EL (cell line): ENCODE measurements at places on chromosomes 3 and 15.

DNA sequence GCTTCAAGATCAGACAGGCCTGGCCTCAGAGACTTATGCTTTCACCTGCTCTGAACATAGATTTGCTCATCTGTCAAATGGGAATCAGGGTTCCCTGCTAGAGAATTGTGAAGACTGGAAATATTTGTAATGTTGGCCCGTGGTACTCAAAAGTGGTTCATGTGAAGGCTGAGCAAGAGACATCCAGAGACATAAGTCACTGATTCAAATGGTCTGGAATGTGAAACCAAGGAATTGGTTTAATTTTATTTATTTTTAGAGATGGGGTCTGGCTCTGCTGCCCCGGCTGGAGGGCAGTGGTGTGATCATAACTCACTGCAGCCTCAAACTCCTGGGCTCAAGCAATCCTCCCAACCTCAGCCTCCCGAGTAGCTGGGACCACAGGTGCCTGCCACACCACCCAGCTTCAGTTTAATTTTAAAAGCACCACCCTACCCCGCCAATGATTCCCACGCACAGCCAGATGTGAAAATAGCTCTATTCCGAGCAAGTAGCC is 60.1 kb downstream of the DAPK2 start:
- no peak for DNase-seq

- DNase-seq = no peak
Observed at GRCh38 chr3:157491136-157491535, 12.1 kb downstream of the VEPH1 start.

DNA sequence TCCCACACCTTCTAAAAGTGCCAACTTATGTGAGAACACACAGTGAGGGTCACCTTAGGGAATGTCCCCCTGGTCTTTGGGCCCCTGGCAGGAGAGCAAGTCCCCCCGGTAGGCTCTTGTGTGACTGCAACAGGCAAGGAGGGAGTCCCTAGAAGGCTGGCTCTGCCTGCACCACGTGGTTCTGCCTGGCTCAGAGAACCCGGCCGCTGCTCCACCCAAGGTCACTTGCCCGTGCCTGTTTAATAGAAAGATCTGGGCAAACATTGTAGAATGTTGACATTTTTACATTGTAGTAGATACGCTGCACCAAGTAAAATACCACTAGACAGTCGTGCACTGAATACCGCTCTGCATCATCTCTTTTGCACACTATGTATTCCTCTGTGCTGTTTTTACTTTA is 21.9 kb downstream of the GABRA5 start:
- DNase-seq = no peak

- no peak for DNase-seq
Observed at GRCh38 chr3:66066963-66067617, 28.4 kb upstream of the MAGI1 start.

DNA sequence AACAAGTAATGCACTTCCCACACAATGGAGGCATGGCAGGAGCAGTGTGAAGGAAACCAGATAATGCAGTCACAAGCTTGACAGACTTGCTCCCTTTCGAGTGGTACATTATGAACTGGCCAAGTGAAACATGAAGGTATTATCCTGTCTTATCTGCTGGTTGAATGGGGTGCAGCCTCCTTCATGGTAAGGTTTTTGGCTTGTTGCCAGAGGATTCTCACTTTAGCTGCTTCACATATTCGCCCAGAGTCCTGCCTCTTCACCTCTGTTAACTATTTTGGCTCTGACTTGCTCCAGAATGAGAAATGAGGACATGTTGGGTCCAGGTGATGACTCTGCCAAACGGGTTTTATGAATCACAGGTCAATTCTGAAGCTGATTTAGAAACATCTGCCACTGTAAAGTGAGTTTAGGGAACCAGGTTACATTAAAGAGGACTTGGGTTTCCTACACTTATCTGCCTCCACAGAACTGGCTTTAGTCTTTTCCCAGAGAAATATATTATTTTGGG is 19.5 kb upstream of the CCDC39 start:
- no peak for DNase-seq

GRCh38 chr15:89845305-89845893 is 30.7 kb upstream of the ANPEP start:
- DNase-seq = peak; percentile 92

GRCh38 chr3:130276203-130276803 is 69.2 kb upstream of the COL6A5 start:
- peak; percentile 51 for DNase-seq

- DNase-seq = no peak
Observed at GRCh38 chr3:74883222-74883621, 268.8 kb upstream of the CNTN3 start.

DNA sequence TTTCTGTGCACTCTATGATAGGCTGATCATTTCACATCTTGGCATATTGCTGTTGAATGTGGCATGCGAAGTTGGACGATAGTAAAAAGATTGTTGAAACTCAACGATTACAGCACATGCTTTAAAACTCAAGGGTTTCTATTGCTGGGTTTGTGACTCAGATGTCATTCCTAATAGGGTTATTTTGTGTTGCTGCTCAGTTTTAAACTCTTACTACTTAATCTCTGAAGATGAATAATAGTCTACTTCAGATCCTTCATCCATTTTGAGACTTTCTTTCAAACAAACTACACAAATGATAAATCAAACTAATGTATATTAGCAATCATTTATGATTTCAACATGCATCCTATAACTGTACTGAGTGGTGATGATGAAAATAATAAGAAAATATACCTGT is 71.3 kb upstream of the MBNL1 start:
- no peak for DNase-seq

DNA sequence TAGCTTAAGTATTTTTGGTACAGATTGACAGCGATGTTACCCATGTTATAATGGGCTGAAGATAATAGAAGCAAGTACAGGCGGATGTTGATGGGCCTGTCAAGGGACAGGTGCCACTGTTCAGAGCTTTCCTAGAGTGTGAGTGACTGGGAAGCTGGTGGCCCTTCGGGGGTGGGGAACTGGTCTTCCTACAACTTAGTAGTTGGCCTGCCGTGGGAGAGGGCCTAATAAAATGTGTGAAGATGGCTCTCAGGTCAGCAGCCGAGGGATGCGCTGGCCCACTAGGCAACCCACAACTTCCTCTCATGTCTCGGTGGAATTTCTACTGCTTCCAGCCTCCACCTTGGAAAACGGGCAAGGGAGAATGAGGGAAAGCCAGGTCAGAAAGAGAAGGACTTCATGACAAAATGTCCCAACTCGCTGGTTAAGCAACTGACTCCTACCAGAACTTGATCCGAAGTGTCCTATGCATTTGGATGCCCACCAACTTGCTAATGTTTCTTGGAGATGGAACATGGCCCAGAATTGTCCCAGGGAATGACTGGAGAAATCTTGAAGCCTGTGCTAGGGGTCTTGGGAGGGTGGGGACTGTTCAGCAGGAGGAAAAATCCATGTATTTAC is 1.4 kb downstream of the GYG1 start:
- DNase-seq = no peak

DNA sequence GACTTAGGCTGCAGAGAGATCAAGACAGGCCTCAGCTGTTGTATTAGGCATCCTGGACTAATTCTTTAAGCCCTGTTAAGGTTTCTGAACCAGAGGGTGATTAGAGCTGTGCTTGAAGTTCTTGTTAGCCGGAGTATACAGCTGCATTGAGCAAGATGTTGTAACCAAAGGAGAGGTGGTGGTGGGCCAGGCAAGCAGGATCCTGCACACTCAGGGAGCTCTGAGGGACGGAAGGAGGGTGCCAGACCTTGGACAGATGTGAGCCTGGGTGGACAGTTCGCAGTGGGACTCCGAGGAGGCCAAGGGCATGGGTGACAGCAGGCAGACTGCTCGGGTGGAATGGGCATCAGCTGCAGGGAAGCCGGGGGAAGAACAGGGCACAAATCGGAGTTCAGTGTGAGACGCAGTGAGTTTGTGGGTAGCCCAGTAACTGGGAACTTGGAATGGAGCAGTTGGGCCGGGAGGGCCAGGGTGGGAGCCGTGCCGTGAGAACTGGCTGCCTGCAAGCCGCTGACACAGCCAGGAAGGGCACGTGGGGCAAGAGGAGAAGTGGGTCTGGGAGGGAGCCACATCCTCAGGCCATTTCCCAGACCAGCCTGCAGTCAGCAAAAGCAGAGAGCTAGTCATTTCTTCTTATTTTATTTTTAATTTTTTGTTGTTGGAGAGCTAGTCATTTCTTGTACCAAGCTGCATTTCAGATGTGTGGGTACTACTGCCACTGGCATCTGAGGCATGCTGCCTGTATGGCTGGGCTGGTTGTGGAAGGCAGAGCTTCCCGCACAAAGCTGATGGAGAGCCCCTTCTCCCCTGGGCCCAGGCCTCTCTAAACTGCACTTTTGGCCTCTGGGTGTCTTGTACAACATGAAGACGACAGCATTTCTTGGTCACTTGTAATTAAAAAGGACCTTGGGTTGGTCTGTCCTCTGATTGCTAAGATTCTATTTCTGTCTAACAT is 61.0 kb downstream of the PGPEP1L start:
- peak; percentile 10 for DNase-seq

DNA sequence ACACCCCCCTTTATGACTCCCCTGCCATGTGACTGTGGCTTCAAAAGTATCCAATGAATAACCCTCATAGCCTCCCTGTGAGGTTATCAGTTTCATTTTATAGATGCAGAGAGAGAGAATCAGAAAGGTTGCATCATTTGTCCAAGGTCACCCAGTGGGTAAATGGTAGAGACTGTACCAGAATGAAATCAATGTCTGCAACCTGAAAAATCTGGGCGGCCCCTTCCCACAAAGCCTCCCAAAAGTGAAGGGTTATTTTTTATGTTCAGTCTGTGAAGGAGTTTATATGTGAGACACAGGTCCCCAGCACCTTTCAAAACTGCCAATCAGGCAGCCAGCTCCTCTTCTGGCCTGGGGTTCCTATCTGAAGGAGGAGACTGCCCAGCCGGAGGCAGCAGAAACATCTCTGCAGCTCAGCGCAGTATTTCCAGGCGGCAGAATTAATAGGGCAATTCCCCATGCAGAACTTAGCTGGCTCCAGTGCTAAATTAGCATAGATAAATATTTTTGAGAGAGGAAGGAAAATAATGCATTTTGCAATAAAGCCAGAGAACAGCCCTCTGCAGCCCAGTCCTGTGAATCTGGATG is 130.8 kb upstream of the PRR20G start:
- no peak for DNase-seq

DNA sequence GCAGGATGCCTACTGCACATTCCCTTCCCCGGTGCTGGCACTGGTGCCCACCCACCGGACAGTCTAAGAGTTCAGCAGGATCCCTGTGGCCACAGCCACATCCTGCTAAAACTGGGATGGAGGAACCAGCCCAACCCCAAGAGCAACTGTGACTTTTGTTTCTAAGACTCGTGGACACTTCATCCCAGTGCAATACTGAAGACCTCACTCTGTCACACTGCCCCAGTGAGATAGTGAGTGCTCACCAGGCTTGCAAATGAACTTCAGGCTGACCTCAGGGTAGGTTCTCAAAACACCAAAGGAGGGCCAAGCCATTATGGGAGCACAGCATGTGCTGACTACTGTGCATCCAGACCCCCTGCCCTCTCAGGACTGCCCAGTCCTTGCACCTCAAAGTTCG is 46.7 kb upstream of the MTMR14 start:
- DNase-seq = no peak

DNA sequence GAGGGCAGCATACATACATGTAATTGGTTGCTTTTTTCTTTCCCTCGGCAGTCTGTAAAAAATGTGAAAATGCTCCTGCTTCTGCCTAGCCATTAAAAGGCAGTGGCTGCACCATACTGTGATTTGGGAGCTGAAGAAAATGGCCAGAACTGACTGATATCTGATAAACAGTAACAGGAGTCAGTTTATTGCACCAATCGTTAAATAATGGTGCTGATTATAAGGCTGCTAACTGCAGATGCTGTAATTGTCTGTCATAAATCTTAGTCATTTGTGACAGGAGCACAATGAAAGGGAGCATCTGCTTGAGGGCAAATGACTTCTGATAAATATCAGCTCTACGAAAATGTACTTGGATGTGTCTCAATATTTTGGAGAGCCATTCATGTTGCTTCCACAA is 263.1 kb upstream of the DNAJC19 start:
- DNase-seq = no peak

GRCh38 chr3:54950391-54951003 is 22.6 kb upstream of the LRTM1 start:
- no peak for DNase-seq

DNA sequence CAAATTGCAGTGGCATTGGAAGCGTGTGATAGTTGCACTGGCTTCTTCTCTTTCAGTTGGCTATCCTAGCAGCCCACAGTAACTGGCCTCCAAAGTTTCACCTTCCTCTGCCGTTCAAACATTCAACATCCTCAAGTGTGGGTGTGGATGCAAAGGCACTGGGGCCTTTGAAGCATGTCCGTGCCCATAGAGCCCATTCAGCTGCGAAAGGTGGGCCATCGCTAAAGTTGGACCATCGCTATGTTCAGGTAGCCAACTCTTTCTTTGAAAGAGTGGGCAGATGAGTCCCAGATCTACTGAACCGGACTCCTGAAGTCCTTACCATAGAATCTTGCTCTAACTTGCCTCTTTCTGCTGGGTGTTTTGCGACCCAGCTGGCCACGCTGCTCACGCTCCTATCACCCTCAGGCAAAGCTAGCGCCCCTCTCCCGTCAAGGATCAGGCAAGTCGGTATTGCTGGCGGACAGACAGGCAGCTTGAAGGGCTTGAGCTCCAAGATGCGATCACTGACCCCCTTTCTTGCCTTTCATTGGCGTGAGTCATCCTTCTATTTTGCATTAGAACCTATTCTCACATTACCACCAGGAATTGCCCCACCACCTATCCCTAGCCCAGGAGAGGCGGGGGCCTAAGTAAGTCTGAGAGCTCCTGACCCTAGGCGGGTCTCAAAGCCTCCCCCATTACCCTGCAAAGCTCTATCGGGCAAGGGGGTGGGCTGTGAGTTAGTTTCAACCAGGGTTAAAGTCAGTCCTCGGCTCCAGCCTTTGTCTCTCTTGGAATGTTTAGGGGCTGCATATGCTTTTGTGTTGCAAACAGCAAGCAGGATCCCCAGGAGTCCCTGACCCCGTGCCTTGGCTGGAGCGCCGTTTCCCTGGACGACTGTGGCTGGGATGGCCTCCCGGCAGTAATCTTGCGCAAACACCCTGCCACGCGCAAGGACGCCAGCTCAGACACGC is 28.7 kb downstream of the ZIC4 start:
- peak; percentile 21 for DNase-seq

DNA sequence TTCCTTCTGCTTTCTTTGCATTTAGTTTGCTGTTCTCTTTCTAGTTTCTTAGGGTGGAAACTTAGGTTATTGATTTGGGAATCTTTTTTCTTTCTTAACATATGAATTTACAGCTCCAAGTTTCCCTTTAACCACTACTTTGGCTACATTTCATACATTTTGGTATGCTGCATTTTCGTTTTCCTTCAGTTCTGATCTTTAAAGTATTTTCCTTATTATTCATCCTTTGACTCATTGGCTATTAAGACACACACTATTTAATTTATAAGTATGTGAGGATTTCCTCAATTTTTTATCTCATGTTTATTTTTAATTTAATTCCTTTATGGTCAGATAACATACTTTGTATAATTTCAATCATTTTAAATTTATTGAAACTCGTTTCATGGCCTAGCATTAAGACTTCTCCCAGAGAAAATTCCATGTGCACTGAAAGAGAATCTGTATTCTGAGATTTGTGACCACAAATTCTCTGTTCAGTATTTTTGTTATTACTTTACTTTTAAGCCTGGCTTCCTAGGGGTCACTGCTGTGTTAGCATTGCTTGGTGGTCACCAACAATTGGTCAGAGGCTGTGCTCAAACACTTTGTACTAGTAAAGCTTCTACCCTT is 87.7 kb downstream of the CFAP20DC start:
- peak; percentile 35 for DNase-seq

GRCh38 chr3:177446165-177446601 is 248.9 kb upstream of the TBL1XR1 start:
- DNase-seq = no peak
